ENCODE measurements at places on chromosomes 16 and 17.

DNA sequence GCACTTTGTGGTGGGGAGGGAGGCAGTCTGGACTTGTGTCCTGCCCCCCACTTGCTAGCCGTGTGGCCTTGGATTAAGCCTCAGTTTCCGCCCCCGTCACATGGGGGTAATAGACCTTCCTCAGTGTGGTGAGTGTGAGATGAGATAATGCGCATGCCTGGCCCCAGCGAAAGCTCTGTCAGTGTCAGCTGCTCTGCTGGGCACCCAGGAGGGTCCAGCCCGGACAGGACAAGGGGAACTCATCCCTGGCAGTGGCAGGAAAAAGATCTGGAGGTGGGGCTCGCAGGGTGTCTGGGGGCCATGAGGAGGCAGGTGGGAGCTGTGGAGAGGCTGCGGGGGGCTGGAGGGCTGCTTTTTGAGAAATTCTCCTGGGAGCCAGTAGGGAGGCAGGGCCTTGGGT is 63.5 kb downstream of the SRCIN1 start:
- no peak for DNase-seq

DNA sequence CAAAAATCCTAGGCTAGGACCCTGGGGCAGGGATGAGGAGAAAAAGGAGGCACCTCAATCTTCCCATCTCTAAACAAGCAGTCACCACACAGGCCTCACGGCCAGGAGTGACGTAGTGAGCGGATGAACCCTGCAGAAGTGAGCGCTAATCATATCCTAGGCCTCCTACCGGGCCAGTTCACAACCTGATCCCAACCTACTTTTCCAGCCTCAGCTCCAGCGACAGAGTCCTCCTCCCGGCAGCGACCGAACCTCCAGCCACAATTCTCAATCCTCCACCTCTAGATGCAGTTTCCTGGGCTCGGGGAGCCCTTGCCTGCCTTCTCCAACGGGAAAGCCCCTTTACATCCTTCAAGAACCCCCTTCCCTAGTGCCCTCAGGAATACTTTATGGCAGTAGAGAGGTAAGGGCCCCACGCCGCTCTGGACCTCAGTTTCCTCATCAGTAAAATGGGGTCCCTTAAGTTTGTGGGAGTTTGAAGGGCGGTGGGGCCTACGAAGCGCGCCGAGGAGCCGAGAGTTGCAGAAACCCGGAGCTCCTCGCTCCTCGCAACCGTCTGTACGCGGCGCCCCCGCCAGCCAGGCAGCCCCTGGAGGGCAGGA is 1.4 kb downstream of the ZNF668 start:
- DNase-seq: no peak

DNA sequence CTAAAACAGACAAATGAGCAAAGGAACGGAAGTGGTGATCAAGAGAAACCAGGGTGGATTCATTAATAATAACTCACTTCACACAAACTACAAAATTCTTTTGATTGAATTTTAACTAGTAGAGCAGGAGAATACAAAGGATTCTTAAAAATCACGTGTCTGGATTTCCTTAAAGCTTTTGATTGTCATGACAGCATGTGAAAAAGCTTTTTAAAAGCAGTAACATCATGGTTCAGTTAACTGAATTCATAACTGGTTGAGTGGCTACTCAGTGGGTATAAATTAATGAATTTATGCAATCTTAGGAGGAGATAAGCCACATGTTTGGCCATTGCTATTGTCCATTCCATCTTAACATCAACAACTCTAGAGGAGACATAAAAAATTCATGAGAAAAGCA is 333.2 kb downstream of the SLC39A11 start:
- no peak for DNase-seq

- DNase-seq: no peak
These were observed 27.8 kb downstream of the KNOP1 start for GRCh38 chr16:19690196-19690595.

GRCh38 chr17:18191236-18191667 is 7.6 kb downstream of the ALKBH5 start:
- DNase-seq: no peak

DNA sequence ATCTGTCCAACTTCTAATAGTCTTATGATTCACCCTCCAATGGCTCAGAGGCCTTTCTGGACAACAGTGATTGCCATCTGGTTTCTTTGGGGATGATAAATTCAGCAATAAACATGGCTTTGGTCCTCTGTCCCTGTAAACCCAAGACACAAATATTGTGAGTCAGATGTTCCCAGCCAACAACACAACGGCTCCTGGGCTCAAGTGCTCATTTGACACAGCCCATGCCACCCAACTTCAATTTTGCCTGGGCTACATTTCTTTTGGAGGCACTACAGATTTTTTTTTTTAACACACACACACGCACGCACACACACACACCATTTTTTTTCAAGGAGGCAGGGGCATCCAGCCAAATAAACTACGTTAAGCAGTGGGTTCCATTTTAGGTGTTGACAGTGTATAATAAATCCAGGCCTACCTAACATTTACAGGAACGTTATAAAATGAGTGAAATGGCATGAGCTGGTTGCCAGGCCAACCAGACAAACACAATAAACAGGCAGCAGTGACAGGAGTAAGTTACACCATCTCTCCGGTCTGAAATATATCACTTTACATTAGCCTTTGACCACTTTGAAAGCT is 939.9 kb upstream of the SOX9 start:
- DNase-seq: no peak

DNA sequence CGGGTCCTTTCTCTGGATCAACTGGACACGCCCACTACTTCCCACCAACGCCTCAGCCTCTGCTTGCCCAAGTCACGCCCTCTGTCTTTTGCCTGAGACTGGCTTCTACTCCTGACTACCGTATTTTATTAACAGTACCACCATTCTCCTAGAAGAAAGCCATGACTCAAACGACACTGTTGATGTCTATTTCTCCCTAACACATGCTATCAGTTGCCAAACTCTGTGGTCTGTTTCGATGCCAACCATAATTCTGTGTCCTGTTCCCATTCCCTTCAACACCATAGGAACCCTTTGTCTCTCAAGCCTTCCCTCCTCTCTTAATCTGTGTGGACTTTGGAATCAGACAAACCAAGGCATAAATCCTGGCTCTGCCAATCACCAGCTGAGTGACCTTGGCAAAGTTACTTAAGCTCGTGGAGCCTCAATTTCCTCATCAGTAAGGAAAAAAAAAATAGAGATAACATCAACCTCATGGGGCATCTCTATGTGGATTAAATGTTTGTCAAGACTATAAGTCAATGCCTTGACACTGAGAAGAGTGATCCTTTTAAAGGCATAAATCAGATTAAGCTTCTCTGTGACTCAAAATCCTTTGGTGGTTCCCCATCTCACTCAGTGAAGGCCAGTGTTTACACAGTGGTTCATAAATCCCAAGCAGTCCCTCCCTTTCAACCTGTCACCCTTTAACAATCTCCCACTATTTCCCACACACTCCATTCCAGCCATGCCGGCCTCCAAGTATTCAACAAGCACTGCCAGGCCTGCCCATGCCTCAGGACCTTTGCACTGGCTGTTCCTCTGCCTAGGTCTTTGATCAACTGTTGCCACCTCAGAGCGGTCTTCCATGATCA is 45.6 kb downstream of the ERN1 start:
- DNase-seq: peak; percentile 42

DNA sequence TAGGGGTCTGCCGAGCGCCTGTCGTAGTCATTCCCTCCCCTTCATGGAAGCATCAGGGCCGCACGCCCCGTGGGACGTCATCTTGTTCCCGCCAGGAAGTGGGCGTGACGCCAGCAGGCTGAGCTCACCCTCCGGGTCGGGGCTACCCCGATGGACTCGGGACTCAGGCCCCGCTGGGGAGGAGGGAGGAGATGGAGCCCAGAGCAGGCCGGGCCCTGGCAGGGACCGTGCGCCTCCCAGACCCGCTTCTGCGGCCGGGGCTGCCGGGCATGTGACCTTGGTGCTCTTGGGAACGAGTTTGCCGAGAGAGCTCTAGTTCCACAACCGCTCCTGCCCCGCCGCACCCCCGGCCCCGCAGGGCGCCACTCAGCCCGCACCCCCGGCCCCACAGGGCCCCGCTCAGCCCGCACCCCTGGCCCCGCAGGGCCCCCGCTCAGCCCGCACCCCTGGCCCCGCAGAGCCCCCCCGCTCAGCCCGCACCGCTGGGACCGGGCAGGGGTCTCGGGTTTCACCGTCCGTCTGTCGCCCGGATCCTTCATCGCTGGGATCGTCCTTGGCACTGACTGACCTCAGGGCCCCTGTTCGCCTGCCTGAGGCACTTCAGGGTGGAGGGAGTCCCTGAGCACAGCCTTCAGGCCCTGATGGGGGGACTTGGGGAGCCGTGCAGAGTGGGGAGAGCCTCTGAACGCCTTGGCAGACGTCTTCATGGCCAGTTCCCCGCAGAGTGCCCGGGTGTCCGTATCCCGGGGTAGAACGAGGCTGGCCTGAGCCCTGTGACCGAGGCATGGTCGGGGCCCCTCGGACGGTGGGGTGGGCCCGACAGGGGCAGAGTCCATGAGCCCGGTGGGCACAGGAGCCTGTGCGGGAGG is 5.8 kb downstream of the CACNA1H start:
- DNase-seq: no peak

DNA sequence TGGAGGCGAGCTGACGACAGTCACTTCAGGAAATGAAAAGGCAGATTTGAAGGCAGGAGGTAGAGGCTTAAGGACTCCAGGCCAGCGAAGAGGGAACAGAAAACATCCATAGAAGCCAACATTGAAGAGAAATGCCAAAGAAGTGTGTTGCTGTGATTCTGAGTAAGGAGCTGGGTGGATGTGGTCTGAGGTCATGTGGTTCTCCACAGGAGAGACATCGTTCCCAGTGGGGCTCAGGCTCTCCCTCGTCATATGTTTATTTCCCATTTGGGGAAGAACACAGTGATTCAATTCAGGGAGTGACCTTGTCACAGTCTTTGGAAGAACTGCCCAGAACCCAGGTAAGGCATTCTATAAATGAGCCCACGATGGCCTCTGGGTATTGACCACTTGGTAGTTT is 6.6 kb upstream of the PMP22 start:
- DNase-seq: no peak

GRCh38 chr17:78173097-78173715 is 4.8 kb downstream of the SYNGR2 start:
- no peak for DNase-seq

DNA sequence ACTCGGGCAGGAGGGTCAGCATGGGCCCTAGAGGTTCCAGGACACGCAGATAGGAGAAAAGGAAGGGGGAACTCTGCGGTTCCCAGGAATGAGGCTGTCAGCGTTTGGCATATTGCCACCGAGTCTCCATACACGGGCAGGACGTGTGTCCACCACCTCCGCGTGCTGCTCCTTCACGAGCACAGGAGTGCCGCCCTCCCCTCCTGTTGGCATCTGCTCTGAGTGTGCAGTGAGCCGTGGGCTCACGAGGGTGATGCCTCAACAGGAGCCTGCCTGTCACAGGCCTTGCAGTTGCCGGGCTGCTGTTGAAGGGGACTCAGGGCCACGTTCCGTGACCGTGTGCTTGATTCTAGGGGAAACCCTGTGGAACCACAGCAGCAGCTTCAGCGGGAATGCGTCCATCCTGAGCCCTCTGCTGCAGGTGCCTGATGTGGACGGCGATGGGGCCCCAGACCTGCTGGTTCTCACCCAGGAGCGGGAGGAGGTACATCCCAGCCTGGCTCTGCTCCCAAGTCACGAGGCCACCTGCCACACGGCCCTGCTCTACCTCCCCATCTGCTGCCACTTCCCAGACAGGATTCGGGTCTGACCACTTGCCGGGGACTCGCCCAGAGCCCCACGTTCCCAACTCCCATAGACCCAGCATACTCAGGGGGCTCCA is 14.6 kb downstream of the RGS11 start:
- peak; percentile 65 for DNase-seq

GRCh38 chr16:16158741-16159374 is 64.4 kb downstream of the ABCC6 start:
- no peak for DNase-seq

DNA sequence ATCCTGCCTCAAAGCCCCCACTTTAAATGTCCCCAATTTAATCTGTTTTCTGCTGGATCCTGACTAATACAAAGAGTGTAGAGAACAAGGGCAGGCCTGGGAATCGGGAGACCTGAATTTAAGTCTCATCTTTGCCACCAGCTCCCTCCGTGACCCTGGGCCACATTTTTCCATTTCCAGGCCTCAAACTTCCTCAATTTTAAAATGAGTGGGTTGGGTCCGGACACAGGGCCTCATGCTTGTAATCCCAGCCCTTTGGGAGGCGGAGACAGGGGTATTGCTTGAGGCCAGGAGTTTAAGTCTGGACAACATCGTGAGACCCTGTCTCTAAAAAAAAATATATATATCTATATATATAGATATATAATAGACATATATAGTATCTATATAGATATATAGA is 61.4 kb downstream of the SRL start:
- no peak for DNase-seq
